ENCODE measurements at places on chromosomes 11 and 22.

GRCh38 chr11:128711136-128711535 is 17.3 kb downstream of the FLI1 start:
- no peak for DNase-seq

DNA sequence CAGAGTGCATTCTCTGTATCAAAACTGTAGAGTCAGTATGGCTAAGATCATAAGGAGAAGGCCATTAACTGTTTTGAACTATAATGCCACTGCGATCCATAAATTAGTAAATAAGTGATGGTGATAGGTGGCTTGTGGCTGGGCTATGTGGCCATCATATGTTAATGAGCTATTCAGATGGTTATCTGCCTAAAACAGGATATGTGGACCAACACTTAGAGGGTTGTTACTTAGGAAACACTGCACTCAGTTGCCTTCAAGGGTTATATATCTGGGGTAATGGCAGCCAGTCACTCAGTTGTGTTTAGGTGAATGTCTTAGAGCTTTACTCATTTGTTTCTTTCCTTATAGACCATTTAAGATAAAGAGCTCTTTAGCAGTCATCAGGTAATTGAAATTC is 66.0 kb downstream of the PPP2R1B start:
- DNase-seq: no peak

DNA sequence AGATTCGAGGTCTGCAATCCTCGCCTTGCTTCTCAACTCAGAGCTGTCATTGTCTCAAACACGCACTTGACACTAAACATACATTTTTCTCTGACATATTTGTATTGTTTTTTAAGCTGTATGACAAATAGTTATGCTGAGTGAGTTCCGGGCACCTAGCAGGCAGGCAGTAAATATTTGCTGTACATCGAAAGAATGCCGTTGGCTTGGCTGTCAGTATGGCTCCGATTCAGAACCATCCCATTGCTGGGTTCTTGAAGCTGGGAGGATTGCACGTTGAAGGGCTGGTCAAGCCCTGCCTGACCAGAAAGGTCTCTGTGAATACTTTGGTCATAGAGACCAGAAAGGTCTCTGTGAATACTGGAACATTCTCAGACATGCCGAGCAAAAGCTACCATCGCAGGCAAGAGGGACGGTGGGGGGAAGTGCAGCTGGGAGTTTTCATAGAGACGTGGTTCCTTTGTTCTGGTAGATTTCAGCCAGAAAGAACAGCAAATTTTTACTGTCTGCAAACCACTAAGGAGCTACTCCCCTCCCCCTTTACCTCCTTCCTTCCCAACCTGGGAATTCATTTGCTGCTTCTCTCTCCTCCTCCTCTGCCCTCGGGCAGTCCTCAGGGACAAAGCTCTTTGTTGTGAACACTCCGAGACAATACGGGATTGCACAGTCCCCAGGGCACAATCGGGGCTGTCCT is 202.2 kb upstream of the SORL1-AS1 start:
- DNase-seq: no peak

DNA sequence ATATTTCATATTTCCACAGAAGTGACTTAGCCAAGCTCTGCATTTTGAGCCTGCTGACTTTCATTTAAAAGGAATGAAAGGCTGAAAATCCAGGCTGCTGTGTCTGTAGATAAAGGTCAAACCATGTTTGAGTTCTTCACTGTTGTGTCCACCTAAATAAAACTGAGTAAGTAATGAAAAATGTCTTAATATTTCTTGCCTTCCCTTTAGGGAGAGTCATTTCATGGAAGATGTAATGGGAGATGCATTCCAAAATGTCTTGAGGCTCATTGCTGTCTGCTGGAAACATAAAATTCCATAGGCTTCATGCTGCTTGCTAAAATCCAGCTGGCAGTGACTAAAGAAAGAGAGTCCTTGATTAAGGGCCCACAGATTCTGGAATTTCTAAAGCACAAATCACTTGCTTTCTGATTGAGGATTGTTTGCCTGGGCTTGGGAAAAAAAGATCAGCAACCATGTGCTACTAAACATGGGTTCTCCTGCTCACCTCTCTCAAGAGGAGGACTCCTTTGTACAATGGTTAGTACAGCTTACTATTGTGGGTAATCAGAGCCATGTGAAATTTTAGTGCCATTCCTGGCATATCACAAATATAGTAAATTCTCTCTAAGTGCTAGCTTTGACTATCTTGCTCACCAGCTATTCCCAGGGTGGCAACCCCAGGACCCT is 56.9 kb downstream of the PANX1 start:
- DNase-seq: no peak

GRCh38 chr11:123047266-123047946 is 14.5 kb downstream of the HSPA8 start:
- no peak for DNase-seq

DNA sequence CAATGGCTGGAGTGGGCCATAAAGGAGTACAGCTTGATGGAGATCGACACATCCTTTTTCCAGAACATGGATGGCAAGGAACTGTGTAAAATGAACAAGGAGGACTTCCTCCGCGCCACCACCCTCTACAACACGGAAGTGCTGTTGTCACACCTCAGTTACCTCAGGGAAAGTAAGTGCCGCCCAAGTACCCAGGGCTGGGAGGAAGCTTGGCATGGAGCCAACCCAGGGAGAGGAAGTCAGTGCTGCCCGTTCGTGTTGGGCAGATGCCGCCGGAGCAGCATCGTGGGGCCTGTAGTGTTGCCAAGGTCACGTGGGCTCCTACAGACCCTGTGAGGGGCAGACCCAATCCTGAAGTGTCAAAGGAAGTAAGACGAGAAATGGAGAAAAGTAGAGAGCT is 78.9 kb downstream of the FLI1 start:
- no peak for DNase-seq

DNA sequence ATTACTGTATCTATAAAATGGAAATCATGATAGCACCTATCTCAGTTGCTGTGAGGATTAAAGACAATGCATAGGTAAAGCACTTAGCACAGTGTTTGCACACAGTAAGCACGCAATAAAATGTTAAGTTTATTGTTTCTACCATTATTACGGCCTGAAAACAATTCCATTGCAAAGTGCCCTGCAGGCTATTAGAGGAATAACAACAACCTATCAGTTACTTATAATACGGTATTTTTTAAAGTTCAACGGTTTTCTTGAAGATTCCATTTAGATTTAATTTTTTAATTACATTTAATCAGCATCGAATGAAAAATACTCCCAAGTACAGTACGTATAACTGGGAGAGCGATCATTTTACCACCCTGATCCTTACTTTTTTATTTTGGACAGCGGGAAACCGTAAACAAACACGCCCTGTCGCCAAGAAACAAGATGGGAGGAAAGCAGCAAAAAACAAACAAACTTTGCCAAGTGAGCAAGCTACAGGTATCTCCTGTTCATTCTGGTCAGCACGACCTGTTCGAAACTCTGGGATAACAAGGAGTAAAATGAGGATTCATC is 893 bp downstream of the SLC36A4 start:
- DNase-seq: peak; percentile 40

- no peak for DNase-seq
Measured at GRCh38 chr11:42337786-42338455, 878.5 kb upstream of the LRRC4C start.

DNA sequence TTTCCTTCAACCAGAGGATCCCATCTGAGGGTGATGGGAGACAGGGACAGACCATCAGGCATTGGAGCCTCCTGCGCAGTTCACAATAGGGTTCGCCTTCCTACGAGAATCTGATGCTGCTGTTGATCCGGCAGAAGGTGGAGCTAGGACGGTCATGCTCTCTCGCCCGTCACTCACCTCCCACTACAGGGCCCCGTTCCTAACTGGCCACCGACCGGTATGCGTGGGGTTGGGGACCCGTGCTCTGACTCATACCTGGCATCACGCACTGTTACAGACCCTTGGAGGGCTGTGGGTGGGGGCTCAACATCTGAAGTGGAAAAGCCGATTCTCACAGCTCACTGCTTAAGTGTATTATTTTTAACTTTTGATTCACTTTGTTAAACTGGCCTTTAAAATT is 402.3 kb downstream of the BRD1 start:
- DNase-seq: no peak

GRCh38 chr11:83044958-83045712 is 26.6 kb downstream of the RAB30 start:
- no peak for DNase-seq

Measured in NB4 (cell line).